IMR-90 (cell line): ENCODE measurements at places on chromosomes 12 and 14. TPM values are rescaled to one million over a fixed set of nuclear protein-coding genes. Genes with fewer than 3 reads are reported as not detected.

Gene NDRG2
- 0.36 and 0.56 TPM in 2 replicates for total RNA-seq

Gene PTCSC3
- total RNA-seq = not detected in 2 replicates

Gene CD163L1
- 1.4 and 1.6 TPM in 2 replicates for total RNA-seq

Gene CHGA
- total RNA-seq = not detected in 2 replicates

Gene FOXG1
- not detected in 2 replicates for total RNA-seq

Gene TSHR
- total RNA-seq = not detected in 2 replicates

Gene CISTR
- not detected in 2 replicates for total RNA-seq

DNA sequence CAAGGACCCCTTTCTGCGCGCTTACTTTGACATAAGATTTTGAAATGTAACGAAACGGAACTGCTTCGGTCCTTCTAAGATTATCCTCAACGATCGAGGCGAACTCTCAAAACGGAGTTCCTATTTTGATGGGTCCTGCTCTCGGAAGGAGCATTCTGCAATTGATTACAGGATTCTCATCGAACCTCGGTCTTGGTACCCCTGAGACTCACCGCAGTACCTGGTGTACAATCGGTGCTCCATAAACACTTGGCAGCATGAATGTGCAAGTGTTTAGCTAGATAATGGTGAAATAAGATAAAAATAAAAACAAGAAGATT is 530 bp upstream of the NEMF start:
- H3K4me1 ChIP-seq = no peaks in the 10 kb centered on the region
- peak overlapping the region; percentile 97 for H3K27ac ChIP-seq
- DNase-seq = no peak
- H3K4me3 ChIP-seq = peak overlapping the region; percentile 89
- H3K36me3 ChIP-seq = peaks cover 4% of the 10 kb centered on the region

- no peak overlapping the region for H3K27ac ChIP-seq
- H3K36me3 ChIP-seq = no peaks in the 10 kb centered on the region
- peaks cover 19% of the 10 kb centered on the region for H3K4me1 ChIP-seq
- H3K4me3 ChIP-seq = no peak overlapping the region
These were observed 177.9 kb upstream of the NUDT4 start for GRCh38 chr12:93199831-93200236.

DNA sequence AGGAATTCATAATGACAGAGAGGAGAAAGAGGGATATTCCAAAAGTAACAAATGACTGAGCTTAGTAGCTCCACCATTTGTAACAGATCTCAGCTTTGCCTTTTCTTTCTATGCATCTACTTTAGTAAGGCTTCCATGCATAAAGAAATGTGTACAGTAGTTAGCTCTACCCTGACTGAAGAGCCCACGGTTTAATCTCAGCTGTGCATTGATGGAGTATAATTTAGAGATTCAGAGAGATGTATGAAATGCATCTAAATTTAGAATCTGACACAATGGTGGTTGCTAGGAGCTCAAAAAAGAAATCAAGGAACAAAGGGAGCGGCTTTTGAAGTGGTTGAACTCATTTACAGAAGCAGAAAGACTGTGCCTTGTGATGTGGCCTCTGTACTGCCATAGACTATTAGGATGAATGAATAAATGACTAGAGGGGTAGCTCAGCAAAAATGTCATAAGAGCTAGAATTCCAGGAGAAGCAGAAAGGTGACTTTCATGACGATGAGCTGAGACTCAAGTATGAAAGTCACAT is 838.6 kb downstream of the RPS29 start:
- no peaks in the 10 kb centered on the region for H3K36me3 ChIP-seq
- H3K27me3 ChIP-seq = no peaks in the 10 kb centered on the region
- no peak overlapping the region for H3K4me3 ChIP-seq

DNA sequence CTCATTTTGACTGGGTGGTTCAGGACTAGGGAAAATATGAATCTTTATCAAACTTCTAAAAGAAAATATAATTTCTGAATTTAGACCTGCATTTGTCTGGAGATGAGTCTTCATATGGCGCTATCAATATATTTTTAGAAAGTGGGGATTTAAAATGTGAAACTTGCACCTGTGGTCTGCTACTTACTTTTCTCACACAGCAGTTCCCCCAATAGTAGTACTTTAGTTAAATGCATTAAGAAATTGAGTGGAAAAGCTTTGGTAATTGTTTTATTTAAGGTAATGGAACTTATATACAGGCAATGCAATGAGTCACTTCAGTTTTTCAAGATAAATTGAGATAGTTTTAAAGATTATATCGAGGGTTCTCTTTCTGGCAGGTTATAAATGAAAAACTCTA is 91.9 kb downstream of the CNTN1 start:
- H3K27ac ChIP-seq = no peak overlapping the region
- H3K27me3 ChIP-seq = no peaks in the 10 kb centered on the region

GRCh38 chr12:88546853-88547252 is 33.4 kb downstream of the KITLG start:
- peaks cover 10% of the 10 kb centered on the region for H3K4me1 ChIP-seq
- H3K4me3 ChIP-seq = no peak overlapping the region
- peaks cover 5% of the 10 kb centered on the region; the same call in 1 of the 2 replicates for H3K36me3 ChIP-seq
- peak; percentile 65 for DNase-seq
- no peak overlapping the region for H3K27ac ChIP-seq

GRCh38 chr12:27344246-27344645 is 11.6 kb downstream of the BMAL2 start:
- H3K4me3 ChIP-seq = no peak overlapping the region
- H3K4me1 ChIP-seq = peaks cover 17% of the 10 kb centered on the region
- no peaks in the 10 kb centered on the region for H3K36me3 ChIP-seq
- no peak for DNase-seq
- peak overlapping the region; percentile 85 for H3K27ac ChIP-seq

DNA sequence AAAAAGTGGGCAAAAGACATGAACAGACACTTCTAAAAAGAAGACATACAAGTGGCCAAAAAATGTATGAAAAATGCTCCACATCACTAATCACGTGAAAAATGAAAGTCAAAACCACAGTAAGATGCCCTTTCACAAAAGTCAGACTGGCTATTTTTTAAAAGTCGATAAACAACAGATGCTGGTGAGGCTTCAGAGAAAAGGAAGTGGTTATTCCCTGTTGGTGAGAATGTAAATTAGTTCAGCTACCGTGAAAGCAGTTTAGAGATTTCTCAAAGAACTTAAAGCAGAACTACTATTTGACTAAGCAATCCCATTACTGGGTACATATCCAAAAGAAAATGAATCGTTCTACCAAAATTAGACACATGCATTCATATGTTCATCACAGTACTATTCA is 237.0 kb downstream of the KIF21A start:
- no peak overlapping the region for H3K27ac ChIP-seq
- no peak for DNase-seq
- no peaks in the 10 kb centered on the region for H3K27me3 ChIP-seq
- no peak overlapping the region for H3K4me3 ChIP-seq
- H3K4me1 ChIP-seq = no peaks in the 10 kb centered on the region
- H3K36me3 ChIP-seq = no peaks in the 10 kb centered on the region

GRCh38 chr14:85391892-85392291 is 138.1 kb upstream of the FLRT2 start:
- no peak overlapping the region for H3K27ac ChIP-seq
- H3K27me3 ChIP-seq = no peaks in the 10 kb centered on the region
- no peaks in the 10 kb centered on the region for H3K36me3 ChIP-seq

DNA sequence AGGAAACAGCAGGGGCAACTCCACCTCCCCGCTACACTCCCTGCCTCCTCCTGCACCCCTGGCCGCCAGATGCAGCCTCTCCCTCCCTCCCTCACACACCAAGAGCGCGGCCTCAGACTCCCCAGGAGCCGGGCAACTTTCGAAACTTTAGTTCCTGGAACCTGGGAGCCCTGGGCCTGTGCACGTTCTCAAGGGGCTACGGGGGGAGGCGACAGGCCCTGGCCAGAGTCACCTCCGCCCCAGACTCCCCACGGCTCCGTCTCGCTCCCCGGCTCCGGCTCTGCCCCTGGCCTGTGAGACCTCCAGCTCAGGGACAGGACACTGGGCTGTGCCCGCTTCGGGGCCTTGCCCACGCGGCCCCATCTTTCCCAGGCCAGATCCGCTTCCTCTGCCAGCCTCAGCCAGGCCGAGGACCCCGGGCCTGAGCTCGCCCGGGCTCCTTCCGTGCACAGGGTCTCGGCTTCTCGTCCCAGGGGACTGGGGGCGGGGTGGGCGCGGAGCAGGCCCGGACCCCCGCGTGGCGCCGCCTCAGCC is 5.5 kb downstream of the AMN start:
- H3K27me3 ChIP-seq = peaks cover 72% of the 10 kb centered on the region
- no peak for DNase-seq
- peaks cover 13% of the 10 kb centered on the region for H3K4me1 ChIP-seq
- H3K4me3 ChIP-seq = peak overlapping the region; percentile 42; the same call in 1 of the 2 replicates
- no peak overlapping the region for H3K27ac ChIP-seq
- peaks cover 12% of the 10 kb centered on the region for H3K36me3 ChIP-seq

DNA sequence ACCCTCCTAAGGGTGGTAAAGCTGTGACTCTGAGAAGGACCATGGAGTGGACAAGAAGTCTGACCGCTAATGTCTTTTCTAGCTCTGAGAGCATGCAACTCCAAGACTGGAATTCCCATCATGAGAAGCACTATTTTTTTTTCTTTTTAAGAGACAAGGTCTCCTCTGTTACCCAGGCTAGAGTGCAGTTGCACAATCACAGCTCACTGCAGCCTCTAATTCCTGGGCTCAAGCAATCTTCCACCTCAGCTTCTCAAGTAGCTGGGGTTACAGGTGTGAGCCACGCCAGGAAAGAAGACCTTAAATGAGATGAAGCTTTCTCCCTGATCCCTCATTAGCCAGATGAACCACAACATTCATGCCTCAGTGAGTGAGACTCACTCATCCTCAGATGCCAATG is 19.2 kb downstream of the VDR start:
- peaks cover 16% of the 10 kb centered on the region for H3K4me1 ChIP-seq
- H3K27me3 ChIP-seq = no peaks in the 10 kb centered on the region
- H3K36me3 ChIP-seq = no peaks in the 10 kb centered on the region
- H3K27ac ChIP-seq = no peak overlapping the region
- no peak for DNase-seq

GRCh38 chr14:105474483-105475268 is at the start of gene CRIP2:
TSS of gene CRIP2 (plus strand) at chr14:105474821. CDS start at chr14:105474863, 42 bp downstream.
- peak within 1 kb of the TSS; percentile 99 for H3K4me3 ChIP-seq
- H3K27ac ChIP-seq = peak within 1 kb of the TSS; percentile 18; the same call in 1 of the 2 replicates
- peaks cover 4% of the 10 kb centered on the region; the same call in 1 of the 2 replicates for H3K36me3 ChIP-seq
- no peaks in the 10 kb centered on the region for H3K27me3 ChIP-seq
- H3K4me1 ChIP-seq = peaks cover 15% of the 10 kb centered on the region

DNA sequence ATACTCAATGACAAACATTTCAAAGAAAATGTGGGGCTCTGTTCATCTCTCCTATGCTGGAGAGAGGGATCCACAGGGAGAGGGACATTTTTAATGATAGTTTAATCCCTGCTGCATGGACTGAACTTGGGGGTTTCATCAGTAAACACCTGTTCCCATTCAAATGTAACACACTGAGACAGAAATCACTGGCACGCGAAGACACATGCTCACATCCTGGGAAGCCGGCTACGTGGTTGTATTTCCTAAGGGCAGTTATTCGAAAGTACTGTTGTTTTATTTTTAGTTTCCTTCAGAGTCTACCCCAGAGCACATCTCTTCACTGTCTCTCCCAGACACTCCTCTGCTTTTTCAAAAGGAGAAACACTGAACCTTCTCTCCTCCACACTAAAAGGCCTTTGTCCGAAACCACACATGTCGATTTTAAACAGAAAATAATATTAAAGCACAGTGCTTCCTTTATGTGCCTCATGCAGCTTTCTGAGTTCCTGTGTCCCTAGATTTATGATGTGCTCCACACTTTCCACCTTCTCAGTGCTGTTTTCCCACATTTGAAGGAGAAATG is 52.8 kb downstream of the PTHLH start:
- no peak for DNase-seq
- no peaks in the 10 kb centered on the region for H3K36me3 ChIP-seq
- H3K4me1 ChIP-seq = peaks cover 7% of the 10 kb centered on the region
- no peak overlapping the region for H3K27ac ChIP-seq
- H3K4me3 ChIP-seq = no peak overlapping the region
- H3K27me3 ChIP-seq = no peaks in the 10 kb centered on the region

DNA sequence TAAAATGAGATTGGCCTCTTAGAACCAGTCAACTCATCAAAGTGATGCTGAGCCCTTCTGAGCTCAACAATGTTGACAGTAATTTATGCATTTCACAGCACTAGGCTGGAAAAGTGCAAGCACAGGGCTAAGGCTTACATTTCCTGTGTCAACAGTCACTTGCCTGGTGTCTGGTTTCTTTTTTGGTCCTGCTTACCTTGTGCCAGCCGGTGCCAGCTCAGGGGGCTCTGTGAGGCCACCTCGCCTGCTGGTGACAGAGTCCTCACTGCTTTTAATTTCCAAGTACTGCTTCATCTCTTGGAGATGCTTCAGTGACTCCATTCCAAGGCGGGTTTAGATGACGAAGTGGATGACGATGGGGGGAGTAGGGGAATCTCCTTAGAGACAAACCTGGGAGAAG is 53.1 kb upstream of the KCNA1 start:
- H3K4me3 ChIP-seq = no peak overlapping the region
- DNase-seq = no peak
- H3K36me3 ChIP-seq = no peaks in the 10 kb centered on the region

DNA sequence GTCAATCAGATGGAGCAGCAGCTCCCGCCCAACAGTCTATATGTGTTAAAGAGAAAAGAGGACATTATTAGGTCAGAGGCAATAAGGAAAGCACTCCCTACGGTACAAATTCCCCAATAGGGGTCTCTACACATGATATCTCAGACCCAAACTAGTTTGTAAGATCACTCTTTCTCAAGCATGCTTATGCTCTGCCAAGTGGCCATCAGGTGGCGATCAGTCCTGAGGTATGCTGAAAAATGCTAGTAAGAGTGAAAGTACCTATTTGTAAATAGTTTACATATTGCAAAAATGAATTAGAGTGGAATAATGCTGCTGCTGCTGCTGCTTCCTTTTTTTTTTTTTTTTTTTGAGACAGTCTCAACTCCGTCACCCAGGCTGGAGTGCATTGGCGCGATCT is 61.0 kb downstream of the CPM start:
- no peak overlapping the region for H3K4me3 ChIP-seq
- H3K36me3 ChIP-seq = no peaks in the 10 kb centered on the region
